ENCODE measurements at places on chromosomes 3 and 15.

DNA sequence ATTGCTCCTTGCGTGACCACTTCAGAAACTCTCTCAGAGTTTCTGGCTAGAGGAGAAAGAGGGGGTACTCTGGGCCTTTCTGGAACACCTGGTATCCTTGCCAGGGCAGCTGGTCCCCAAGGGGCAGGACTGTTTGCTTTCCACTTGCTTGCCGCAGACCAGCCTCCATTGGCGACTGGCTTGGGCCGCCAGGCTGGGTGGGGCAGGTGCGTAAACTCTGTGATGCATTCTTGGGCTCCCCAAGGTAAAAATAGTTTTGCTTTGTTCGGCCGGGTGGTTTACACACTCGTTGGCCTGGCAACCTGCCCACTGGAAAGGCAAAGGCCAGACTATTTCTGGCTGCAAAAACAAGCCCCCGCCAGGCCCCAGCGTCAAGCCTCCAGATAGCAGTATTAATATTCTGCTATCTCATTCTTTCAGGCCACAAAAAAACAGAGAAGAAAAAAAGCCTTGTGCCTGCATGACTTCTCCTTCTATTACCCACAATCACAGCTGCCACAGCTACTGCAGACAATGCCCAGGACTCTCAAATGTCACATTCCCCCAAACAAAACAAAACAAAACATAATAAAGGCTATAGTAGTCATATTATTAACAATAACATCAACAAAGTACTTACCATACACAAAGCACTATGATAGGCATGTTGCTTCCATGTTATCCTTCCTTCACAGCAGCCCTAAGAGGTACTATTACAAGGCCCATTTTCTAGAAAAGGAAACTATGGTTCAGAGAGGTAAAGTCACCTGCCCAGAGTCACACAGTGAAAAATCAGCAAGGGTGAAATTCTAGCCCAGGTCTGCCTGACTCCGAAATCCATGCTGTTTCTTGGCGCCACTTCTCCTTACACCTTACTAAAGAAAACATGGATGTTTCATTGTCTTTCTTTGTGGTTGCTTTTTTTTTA lies 14.0 kb upstream of the SSUH2 start:
- no peak for DNase-seq

- DNase-seq = no peak
Measured at GRCh38 chr3:16888356-16888755, 3.6 kb downstream of the PLCL2 start.

GRCh38 chr3:164095279-164095678 lies 983.0 kb downstream of the SI start:
- no peak for DNase-seq

- DNase-seq = no peak
Measured at GRCh38 chr3:98809557-98809956, 46.4 kb downstream of the ST3GAL6 start.

GRCh38 chr3:177079684-177080083 lies 117.6 kb downstream of the TBL1XR1 start:
- no peak for DNase-seq

- no peak for DNase-seq
Measured at GRCh38 chr15:43958861-43959330, 132.1 kb downstream of the WDR76 start.

GRCh38 chr15:58478035-58478434 lies 46.2 kb downstream of the LIPC start:
- DNase-seq = no peak

GRCh38 chr3:14092464-14092863 lies 32.2 kb downstream of the CHCHD4 start:
- no peak for DNase-seq

GRCh38 chr15:77582763-77583162 lies 49.9 kb downstream of the LINGO1 start:
- no peak for DNase-seq

- no peak for DNase-seq
Measured at GRCh38 chr3:84109911-84110310, 848.9 kb upstream of the CADM2 start.

GRCh38 chr15:66868918-66869317 lies 166.9 kb downstream of the SMAD6 start:
- no peak for DNase-seq

DNA sequence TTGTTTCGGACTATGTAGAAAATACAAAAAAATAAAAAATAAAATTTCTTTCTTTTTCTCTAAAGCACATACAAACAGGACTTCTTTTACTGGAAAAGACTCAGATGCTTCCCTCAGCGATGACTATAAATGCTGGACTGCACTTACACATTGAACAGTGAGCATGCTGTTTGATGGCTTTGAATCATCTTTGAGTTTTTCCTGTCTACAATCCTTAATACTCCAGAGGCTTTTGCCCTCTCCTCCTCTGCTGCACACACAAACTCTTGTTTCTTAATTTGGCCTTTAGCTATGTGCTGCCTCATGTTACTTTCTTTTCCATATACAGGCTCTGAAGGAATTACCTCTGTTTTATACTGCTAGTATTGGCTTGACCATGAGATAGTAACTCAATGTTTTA lies 575.1 kb downstream of the EPHA3 start:
- DNase-seq = no peak

DNA sequence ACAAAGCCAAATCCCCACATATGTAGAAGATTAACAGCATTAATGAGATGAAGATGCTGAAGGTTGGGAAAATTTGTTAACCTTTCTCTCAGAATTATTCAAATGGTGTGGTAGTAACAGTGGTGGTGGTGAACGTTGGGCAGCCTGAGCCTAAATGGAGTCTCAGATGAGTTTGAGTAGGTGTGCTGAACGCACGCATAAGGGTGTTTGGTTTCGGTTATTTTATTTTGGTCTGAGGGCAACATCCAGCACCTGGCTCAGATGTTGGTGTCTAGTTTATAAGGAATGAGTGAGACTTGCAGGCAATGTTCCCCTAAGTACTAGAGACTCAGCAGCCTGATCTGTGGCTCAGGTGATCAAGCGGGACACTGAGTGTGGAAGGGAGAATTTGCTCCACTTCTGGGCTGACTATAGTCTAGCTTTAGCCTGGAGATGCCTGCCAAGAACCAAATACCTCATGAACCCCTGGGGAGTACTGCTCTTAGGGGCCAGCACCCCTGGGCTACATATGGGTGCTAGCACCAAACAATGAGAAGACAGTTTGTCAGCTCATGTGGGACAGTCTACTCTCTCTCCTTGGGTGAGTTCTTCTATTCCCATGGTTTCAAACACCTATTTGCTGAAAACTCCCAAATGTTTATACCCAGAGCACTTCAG lies 39.5 kb upstream of the ATP2C1 start:
- DNase-seq = no peak

DNA sequence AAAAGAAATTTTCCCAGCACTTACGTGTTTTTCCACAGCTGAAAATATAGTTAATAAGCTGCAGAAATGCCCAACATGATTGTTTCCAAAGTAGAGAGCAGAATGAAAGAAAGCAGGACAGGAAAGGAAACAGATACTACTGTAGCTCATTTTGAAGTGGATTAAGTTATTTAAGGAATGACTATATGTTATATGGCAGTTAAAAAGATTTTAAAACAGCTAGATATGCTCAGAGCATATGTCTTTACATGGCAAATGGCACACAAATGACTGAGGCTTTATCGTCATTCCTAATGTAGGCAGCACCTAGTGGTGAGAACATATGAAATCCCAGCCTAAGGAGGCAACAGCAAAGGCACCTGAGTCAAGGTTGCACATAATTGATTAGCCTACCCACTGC lies 106.6 kb upstream of the SEMA6D start:
- no peak for DNase-seq

- no peak for DNase-seq
Measured at GRCh38 chr3:9402410-9403228, 5.2 kb downstream of the SETD5 start.

- DNase-seq = no peak
Measured at GRCh38 chr15:91807122-91807521, 46.4 kb upstream of the SLCO3A1 start.

GRCh38 chr3:28109829-28110228 lies 131.6 kb upstream of the CMC1 start:
- DNase-seq = no peak

DNA sequence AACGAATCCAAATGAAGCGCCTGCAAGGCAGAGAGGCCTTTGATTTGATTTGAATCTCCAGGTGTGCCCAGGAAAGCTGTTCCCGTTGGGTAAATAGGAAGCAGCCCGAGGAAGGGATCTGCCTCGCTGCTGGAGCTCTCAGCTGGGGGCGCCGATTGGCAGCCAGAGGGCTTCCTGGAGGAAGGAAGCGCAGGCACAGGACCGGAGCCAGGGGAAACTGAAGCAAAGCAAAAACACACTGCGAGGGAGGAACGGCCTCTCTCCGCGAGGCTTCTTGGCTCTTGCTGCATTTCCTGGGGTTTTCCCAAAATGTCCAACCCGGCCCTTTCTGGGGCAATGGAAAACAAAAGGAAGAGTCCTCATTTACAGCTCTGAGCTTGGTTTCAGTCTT lies 80.3 kb downstream of the TMEM266 start:
- no peak for DNase-seq

DNA sequence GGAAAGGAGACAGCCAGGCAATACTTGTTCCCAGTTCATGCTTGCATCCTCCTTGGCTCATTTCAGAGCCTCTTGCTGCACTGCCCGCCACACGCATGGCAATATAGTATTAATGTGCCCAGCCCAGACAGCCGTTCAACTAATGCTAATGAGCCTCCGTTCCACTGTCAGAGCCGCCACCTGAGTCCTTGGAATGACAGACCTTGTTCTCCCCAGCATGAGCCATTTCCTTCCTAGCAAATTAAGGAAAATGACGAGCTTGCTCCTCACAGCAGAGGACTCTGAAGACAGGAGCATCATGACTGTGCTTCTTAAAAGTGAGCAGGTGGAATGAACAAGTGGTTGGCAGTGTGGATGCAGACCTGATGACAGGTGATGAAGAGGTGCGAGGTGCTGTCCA lies 10.8 kb upstream of the LRRC15 start:
- no peak for DNase-seq

- no peak for DNase-seq
Measured at GRCh38 chr3:46607603-46608028, 4.7 kb upstream of the FAM240A start.

DNA sequence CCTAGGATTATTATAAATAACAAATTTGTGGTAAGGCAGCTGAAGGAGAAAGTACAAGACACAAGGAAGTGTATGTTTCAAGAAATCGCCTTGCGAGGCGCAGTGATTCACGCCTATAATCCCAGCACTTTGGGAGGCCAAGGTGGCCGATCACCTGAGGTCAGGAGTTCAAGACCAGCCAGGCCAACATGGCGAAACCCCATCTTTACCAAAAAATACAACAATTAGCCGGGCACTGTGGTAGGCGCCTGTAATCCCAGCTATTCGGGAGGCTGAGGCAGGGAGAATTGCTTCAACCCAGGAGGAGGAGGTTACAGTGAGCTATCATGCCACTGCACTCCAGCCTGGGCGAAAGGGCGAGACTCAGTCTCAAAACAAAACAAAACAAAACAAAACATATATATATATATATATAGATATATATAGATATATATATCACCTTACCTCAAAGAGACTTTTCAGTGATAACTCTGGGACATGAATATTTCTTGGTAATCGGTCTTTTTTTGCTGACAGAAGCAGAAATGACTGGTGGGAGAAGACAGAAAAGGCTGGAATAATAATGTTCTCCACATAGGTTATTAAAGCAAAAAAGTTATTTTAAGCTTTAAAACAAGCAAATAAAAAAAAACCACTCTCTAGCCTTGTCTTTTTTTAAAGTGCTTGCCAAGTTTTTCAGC lies 52.3 kb downstream of the TRANK1 start:
- no peak for DNase-seq

- no peak for DNase-seq
Measured at GRCh38 chr3:27728195-27729087, 6.3 kb upstream of the EOMES start.

- DNase-seq = no peak
Measured at GRCh38 chr3:77040926-77041722, 1.2 kb downstream of the ROBO2 start.

DNA sequence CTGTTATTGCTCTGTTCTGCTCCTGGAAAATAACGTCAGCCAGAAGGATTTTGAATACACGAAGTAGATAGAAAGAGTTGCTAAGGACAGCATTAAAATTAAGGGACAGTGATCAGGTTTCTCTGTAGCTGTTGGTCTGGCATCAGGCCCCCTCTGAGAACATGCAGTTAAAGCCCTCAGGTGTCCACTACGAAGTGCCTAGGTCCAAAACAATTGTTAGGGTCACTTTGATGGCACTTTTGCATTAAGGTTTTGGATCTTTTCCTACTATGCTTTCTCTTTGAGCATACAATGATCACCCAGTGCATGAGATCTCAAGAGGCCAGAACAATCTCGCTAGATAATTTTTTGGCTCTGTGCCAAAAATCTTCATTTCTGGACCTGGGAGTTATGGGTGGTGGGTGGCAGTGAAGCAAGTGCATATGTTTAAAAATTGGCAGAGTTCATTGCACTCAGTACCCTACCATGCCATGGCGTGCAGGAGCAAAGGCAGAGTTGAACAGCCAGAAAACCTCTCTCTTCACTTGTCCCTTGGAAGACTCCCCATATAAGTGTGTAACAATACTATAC lies 797.6 kb downstream of the ROBO2 start:
- no peak for DNase-seq

- DNase-seq = no peak
Measured at GRCh38 chr3:126170073-126170777, 10.2 kb downstream of the ALDH1L1 start.

GRCh38 chr15:96225642-96226259 lies 104.7 kb upstream of the NR2F2 start:
- no peak for DNase-seq

GRCh38 chr3:148962513-148962912 lies 28.8 kb upstream of the GYG1 start:
- no peak for DNase-seq

DNA sequence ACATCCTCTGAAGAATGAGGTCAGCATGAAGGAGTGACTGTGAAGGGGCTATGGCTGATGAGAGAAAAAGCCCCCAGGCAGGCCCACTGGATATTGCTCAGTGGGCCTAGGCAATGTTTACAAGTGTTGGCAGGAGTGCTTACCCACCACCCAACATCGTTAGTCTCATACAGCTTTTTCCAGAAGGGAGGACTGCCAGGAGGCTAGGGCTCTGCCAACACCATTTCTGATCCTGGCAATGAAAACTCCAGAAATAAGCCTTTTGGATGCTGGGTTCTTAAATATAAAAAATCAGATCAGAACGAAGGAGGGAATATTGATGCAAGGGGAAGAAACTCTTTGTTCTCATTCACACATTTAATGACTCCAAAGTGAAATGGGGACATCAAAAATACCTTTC lies 189.1 kb downstream of the DCLK3 start:
- no peak for DNase-seq

GRCh38 chr3:87949879-87950208 lies 109.0 kb downstream of the CGGBP1 start:
- DNase-seq = no peak

DNA sequence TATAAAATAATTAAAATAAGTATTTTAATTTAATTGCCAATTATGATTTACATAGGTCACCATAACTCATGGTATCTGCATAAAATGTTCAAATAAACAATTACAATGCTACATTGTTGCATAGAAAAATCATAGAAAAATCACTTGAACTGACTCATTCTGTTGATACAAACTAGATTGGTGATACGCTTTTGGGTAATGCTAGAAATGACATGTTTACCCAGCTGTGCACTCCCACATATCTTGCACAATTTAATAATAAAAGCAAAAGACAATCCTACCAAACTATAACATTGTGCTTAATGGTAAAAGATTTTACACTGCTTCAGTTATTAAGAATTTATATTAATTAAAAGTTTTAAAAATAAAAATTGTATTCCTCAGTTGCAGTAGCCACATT lies 45.8 kb upstream of the FBXL22 start:
- DNase-seq = no peak

GRCh38 chr15:67691450-67691849 lies 133.9 kb upstream of the SKOR1 start:
- no peak for DNase-seq

All from SK-N-MC (cell line).